ENCODE measurements at places on chromosomes 1 and 21. TPM values are rescaled to one million over a fixed set of nuclear protein-coding genes. Genes with fewer than 3 reads are reported as not detected.
A peak's percentile ranks its signal among the peaks of the same experiment; 100 is the strongest.

GRCh38 chr1:224805889-224806288 is 123.6 kb upstream of the DNAH14 start:
- no peak for DNase-seq

- DNase-seq, result no peak
Observed at GRCh38 chr1:53303243-53303642, 24.6 kb downstream of the LRP8 start.

- DNase-seq, result peak; percentile 23
Observed at GRCh38 chr1:58782178-58783089, 1.4 kb downstream of the JUN start.

GRCh38 chr1:58997060-58997411 is 213.2 kb upstream of the JUN start:
- no peak for DNase-seq

- DNase-seq, result peak; percentile 38
Observed at GRCh38 chr1:161994175-161994668, 29.4 kb downstream of the OLFML2B start.

DNA sequence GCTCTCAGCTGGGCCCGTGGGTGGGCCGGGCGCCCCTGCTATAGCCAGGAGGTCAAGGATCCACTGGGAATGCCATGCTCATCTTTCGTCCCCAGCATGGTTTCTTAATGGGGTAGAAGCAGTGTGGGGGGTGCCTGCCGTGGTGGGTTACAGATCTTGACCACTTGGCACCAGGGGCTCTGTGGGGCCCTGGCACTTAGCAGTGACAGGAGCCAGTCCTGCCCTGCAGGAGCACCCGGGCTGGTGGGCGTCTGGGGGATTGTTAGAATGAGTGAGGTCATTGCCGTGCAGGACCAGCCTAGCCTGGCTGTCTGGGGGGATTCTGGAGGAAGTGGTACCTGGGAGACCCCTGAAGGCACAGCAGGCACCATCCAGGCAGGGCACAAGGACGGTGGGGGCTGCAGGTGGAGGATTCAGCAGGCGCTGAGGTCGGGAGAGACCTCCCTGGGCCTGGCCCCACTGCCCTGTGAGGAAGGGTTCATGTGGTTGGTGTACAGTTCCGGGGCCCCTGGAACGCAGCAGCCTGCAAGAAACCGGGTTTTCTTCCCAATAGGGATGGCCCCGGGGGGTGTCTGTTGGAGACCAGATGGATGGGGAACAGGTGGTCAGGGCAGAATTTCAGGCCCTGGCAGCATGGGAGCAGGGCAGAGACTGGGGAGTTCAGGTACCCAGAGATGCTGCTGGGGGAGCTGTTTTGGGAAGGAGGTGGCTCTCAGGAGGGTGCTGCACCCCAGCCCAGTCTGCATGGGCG is 4.8 kb downstream of the AIRE start:
- DNase-seq, result no peak

- DNase-seq, result no peak
Observed at GRCh38 chr21:34531399-34531798, 19.4 kb upstream of the KCNE1 start.

DNA sequence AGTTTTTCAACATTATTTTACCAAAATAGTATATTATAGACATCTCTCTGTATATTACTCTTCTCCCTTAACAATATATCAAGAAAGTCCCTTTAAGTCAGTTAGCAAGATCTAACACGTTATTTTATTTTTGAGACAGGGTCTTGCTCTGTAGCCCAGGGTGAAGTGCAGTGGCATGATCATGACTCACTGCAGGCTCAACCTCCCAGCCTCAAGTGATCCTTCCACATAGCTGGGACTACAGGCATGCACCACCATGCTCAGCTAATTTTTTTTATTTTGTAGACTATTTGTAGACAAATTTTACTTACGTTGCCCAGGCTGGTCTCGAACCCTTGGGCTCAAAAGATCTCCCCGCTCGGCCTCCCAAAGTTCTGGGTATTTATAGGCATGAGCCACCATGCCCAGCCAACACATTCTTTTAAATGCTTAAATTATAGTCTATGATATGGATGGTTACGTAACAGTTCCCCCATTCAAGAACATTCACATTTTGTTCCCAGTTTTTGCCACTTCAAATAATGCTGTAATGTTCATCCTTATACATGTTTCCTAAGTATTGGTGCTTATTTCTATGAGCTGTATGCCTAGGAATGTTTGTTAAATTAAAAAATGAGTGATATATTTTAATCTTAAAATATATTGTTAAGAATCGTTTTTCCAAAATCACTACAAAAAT is 70.4 kb downstream of the TUT4 start:
- DNase-seq, result no peak

DNA sequence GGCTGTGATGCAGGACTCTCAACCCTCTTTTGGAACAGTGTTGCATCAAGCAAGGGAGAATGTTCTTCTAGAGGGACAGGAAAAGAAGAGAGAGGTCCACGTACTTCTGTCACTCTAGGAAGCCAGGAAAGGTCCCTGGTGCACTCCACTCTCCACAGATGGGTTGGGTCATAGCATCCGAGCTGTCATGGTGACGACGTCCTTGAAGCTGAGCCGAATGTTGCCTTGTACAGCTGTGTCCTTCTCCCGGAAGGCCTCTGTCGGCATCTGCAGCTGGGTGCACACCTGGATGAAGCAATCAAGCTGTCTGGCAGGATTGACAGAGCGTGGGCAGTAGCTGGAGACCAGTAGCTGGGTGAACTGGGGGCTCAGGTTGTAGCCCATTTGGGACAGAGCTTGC is 12.5 kb downstream of the MDM4 start:
- DNase-seq, result no peak

- no peak for DNase-seq
Observed at GRCh38 chr1:11059155-11059967, 457 bp downstream of the SRM start.

DNA sequence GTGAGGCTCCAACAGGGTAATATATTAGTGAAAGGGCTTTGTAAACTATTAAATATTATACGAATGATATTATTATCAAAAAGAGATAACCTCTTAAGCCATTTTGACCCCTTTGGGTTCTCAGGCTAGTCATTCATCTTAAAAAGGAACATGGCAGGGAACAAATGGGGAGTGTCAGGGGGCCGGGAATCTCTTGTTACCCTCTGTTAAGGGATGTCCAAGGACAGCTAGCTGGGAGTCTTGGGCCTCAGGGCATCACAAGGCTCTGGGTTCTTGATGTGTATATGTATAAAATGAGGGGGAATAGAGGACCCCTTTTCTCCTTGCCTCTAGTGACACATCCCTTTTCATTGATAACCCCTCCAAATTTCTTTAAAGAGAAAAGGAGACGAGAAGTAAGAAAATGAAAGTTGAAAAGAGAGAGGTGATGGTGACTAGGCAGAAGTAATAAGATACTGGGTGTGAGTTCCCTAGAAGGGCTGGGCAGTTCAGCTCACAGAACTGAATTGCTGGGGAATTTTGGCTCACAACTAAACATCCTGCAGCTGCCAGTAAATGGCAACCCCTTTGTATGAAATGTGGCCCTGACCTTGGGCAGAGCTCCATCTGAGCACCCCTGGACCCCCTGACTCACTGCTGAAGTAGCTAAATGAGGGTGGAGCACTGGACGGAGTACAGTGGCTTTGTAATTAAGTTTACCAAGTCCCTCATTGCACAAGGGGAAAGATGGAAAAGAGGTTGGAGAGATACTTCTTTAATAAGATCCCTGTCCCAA is 20.0 kb upstream of the ZNF326 start:
- DNase-seq, result peak; percentile 49

- no peak for DNase-seq
Observed at GRCh38 chr1:113219377-113219776, 146.4 kb downstream of the LRIG2 start.

- DNase-seq, result no peak
Observed at GRCh38 chr1:201061049-201061448, 37.5 kb upstream of the KIF21B start.

- DNase-seq, result no peak
Observed at GRCh38 chr1:54227091-54227602, 27.2 kb downstream of the MRPL37 start.

DNA sequence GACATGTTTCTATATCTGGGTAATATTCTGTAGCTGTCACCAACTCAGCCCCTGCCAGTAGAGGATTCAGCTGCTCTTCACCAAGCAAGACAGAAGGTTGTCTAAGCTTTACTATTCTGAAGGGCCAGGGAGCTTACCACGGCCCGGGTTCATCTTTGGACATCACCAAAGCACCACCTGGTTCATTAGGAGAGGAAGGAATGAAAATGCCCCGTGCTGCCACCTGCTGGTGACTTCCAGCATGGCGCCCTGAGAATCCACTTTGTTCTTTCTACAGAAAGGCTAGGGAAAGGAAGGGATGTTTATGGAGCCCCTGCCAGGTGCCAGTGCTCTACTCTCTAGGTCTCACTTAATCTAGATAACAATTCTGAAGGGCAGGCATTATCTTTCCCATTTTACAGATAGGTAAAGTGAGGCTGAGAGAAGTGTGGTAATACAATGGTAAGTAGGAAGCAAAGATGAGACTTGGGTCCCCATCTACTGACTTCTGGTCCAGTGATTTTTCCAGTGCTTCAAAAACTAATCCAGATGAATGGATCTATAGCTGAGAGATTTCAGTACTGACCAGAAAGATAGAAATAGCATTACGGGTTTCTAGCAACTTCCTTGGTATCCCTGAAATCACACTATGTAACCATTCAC is 79.5 kb downstream of the BEND5 start:
- no peak for DNase-seq

- DNase-seq, result no peak
Observed at GRCh38 chr1:180065408-180065807, 89.3 kb upstream of the QSOX1 start.

- peak; percentile 13 for DNase-seq
Observed at GRCh38 chr21:25496825-25497482, 110.3 kb downstream of the MRPL39 start.

DNA sequence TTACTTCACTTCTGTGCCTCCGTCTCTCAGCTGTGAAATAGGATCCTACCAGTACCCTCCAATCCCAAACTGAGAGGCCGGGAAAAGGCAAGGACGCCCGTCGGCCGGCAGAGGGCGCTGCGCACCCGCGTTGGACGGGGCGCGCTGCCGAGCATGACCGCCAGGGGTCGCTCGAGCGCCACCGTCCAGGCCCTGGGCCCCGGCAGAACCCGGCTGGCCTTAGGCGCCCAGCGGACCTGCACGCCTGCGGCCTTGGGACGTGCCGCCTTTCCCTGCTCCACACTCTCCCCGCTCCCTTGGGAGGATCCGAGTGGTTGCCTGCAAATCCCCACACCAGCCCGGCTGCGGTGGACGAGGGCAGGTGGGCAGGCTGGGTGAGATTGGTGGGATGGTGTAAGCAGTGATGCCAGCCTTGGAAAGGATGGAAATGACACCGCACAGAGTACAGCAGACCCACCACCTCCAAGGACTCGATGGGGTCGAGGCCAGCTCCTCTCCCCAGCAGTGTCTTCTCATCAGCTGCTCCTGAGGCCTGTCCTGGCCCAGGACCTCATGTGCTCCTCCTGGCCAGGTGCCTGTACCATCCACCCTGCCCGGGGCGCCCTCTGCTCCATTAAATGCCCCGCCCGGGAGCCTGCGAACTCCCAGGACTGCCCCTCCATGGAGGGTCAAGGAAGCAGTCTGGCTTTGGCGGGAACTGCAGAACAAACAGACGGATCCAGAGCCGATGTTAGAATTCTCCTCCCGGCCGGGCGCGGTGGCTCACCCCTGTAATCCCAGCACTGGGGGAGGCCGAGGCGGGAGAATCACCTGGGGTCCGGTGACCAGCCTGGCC is 47.4 kb upstream of the LBR start:
- DNase-seq, result peak; percentile 35

- peak; percentile 2 for DNase-seq
Observed at GRCh38 chr21:36663033-36663855, 35.7 kb upstream of the SIM2 start.

DNA sequence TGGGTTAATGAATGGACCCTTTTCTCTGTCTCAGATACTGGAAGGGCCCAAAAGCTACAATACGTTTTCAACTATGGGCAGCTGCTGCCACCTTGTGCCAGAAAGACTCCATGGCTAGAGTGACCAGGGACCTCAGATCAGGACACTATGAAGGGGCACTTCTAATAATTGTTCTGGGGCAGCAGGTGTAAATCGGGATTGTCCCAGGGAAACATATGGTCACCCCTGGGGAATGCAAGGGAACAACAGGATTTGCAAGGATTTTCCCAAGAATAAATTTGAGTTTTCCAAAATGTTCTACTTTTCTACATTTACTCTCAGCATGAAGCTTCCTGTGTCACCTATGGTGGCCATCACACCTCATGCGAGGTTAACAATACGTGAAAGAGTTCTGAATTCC is 12.0 kb upstream of the FCAMR start:
- DNase-seq, result peak; percentile 28

GRCh38 chr1:151164732-151165280 is 896 bp downstream of the LYSMD1 start:
- DNase-seq, result no peak

GRCh38 chr1:228015276-228016180 is 8.7 kb downstream of the WNT3A start:
- DNase-seq, result peak; percentile 42

GRCh38 chr1:169009666-169010065 is 96.8 kb upstream of the ATP1B1 start:
- no peak for DNase-seq

- DNase-seq, result no peak
Observed at GRCh38 chr1:153345187-153346076, 3.2 kb downstream of the PGLYRP4 start.

Gene OR2T11
- total RNA-seq, result not detected

Gene FMO2
- not detected for total RNA-seq

Gene MX2
- 0.21 TPM for total RNA-seq

Gene TNNI3K
- not detected for total RNA-seq

Gene SLC9C2
- total RNA-seq, result not detected

Gene TBX19
- total RNA-seq, result 0.44 TPM

Gene PRUNE1
- 7.3 TPM for total RNA-seq

All from HFFc6 (cell line).